Foreskin fibroblast (primary cell): ENCODE measurements at places on chromosomes 5 and 9.

GRCh38 chr5:67283275-67283987 is 86.8 kb upstream of the CD180 start:
- no peak for DNase-seq

DNA sequence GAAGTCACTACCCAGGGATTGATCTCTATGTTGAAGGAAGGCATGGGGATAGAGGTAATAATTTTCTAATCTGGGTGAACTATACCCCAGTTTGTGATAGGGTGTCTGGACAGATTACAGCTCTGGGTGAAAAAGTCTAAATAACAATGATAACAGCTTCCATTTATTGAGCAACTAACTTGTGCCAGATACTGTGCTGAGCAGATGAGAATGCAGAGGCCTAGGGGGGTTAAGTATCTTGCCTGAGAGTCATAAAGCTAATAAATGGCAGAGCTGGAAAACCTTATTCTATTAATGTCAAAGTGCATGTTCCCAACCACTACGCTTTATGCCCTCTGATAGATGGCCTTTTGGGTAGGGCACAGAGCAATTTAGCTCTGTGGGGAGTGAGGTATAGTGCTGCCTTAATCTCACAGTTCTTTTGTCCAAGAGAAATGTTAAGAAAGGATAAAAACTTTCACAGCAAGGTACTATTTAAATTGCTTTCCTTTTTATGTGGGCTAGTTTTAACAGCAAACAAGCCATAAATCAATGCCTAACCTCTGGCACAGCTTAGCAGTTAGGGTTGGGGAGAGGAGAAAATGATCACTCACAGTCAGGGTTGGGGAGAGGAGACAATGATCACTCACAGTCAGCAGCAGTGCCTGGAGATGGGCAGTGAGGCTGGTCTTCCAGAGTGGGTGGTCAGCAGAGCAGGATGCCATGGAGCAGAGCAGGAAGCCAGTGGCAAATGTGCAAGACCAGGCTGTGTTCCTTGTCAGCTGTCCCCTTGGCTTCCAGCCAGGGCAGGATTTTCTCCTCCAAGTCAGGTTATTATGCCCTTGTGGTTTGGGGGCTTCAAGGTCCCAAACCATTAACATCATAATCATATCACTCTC is 187.0 kb downstream of the CARTPT start:
- DNase-seq = no peak

DNA sequence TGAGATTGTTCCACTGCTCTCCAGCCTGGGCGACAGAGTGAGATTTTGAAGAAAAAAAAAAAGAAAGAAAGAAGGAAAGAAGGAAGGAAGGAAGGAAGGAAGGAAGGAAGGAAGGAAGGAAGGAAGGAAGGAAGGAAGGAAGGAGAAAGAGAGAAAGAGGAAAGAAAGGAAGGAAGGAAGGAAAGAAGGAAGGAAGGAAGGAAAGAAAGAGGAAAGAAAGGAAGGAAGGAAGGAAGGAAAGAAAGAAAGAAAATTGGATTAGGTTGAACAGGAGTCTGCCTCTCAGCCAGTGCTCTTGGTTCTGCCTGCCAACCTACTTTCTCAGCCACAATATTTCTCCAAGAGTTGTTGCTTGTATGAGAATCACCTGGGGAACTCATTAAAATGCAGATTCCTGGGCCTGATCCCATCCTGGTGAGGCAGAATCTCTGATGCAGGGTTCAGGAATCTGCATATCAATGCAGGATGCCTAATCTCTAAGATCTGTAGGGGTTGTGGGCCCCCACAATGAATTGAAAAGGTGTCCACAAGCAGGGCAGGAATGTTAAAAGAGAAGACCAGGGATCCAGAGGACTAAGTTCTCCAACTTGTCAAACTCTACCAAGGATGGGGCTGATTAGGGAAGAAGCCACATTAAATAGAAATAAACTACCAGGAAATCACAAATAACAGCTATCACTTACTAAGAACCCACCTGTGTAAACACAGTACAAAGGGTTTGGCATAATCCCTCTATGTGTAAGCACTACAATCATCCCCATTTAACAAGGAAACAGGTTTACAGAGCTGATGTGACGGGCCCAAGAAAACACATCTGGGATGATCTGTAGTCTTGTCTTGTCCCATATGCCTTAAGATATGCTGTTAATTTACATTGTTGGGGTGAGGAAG is 23.4 kb upstream of the GALNT10 start:
- no peak for DNase-seq

- DNase-seq = no peak
These were observed 4.4 kb downstream of the MGAT1 start for GRCh38 chr5:180798193-180798592.
